ENCODE measurements at places on chromosomes 11 and 22.
A peak's percentile ranks its signal among the peaks of the same experiment; 100 is the strongest.

DNA sequence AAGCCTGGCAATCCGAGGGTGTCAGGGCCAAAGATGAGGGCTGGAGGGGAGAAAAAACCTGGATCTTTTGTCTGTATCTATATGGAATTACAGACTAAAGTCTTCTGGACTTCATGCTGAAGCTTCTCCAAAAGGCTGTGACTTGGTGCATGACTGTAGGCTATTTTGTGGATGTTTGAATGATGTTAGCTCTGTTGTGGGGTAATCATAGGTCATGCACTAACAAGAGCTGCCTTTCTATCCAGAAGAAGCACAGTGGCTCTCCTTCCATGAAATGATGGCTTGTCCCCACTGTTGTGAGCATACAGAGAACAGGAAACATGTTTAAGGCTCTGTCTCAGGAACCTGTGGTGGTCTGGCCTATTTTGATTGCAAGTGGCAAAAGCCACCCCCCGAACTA is 263.3 kb upstream of the PLET1 start:
- DNase-seq = no peak

GRCh38 chr11:206526-207207 is 532 bp downstream of the BET1L start:
- DNase-seq = peak; percentile 19

DNA sequence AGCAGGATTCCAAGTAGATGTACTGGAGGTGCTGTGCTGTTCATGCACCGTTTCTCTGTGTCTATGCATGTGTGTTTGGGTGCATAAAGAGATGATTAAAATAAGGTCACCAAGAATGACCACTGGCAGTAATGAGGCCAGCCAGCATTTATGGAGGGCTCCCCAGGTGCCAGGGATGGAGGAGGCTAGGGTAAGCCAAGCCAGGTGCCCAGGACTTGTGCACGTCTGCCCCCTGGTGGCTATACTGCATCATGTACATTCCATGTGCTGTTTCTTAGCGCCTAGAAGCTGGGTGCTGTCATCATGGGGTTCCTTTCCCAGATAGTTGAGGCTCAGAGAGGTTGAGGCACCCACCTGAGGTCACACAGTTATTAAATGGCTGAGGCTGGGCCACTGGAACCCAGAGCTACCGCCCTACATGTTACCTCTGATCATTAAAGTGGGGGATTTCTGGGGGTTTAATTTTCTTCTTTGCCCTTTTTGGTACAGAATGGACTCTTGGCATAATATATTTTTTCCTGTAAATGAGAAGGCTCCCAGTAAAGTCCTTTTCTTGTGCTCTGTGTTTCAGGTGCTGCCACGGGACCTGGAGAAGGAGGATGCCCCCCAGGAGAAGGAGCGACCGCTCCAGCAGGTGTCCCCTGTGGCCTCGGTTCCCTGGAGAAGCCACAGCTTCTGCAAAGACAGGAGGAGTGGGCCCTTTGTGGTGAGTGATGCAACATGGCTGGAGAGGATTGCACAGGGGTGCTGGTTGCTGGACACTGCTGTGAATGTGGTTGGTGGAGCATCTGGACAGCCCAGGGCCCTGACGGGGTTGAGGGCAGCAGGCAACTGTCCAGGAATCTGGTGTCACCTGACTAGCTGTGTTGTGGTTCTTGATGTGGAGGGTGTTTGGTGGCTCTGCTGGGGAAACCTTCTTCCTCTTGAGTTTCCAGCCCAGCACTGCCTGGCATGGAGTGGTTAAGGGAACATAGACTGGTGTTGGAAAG is 96.4 kb downstream of the KIAA1671 start:
- peak; percentile 65 for DNase-seq

GRCh38 chr22:21003782-21004181 is 1.9 kb upstream of the THAP7 start:
- DNase-seq = no peak

All from CD4-positive, alpha-beta T cell treated with Interleukin-15 for 1 hour (primary cell).